ENCODE measurements at places on chromosomes 1 and 21.

GRCh38 chr21:42305707-42306147 is 9.5 kb downstream of the TFF3 start:
- DNase-seq: no peak

GRCh38 chr1:63628607-63629006 is 35.4 kb downstream of the PGM1 start:
- DNase-seq: no peak

DNA sequence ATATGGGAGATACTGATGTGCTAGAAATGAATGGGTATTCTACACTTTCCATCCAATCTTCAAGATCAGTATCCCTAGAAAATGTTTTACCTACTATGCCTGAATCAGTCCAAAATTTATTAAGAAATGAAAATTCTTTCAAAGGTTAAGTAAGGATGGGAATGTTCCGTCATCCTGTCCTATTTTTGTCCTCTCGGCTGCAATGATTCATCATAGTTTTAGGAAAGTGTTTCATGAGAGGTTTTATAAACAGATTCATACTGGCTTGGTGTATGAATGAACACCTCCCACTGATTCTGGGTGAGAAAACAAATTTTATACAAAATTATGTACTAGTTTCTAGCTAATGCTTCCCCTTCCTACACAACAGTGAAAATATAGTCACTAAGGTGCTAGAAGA is 504.6 kb upstream of the NR5A2 start:
- DNase-seq: no peak

DNA sequence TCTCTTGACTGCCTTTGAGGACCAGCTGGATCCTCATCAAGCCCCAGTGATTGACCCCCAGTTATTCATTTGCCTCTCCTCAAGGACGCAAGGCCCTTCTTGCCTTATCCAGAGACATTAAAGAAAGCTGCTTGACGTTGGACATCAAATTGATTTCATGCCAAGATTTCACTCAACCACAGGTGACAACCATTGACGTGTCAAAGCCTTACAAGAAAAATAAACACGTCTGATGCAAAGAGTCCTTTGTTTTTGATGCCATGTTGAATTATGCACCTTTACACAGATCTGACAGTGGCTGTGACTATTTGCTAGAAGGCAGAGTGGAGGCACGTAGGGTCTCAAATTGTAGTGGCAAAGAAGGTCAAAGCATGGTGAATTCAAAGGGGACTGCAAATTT is 666.2 kb upstream of the CAMK1G start:
- DNase-seq: no peak

- DNase-seq: no peak
These were observed 17.1 kb downstream of the KCNJ6 start for GRCh38 chr21:37899146-37899545.

GRCh38 chr1:244106837-244107493 is 55.9 kb downstream of the ZBTB18 start:
- DNase-seq: no peak

GRCh38 chr1:22413799-22414198 is 37.9 kb upstream of the ZBTB40 start:
- no peak for DNase-seq

GRCh38 chr1:44547837-44548236 is 126.4 kb downstream of the TMEM53 start:
- DNase-seq: no peak

Data from stimulated activated CD4-positive, alpha-beta T cell treated with anti-CD3 and anti-CD28 coated beads, Interleukin-15, amount 100 ng/mL, for 1 hour (primary cell).